Hematopoietic multipotent progenitor cell treated with erythropoietin and hydrocortisone succinate and interleukin-3 and kit ligand, for 17 days (in vitro differentiated cells): ENCODE measurements at places on chromosomes 4 and X.

- DNase-seq = no peak
Observed at GRCh38 chr4:89303814-89304388, 3.7 kb downstream of the GPRIN3 start.

DNA sequence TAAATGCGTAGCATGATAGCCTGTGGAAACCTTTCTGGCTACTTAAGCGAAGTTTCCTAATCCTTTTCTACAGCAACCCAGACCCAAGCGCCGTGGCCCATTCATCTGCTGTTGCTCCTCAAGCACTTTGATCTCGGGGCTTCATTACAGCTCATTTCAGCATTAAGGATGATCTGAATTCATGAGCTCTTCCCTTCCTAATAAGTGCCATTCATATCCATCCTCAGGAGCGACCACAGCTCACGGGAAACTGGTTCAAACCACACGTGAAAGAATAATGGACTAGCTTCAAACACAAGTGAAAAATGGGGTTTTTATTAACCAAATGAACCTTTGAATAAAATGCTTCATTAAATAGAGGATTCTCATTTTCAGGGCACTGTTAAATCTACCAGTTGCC is 202.6 kb upstream of the LEF1 start:
- DNase-seq = no peak

- peak; percentile 87 for DNase-seq
Observed at GRCh38 chr4:184747034-184747830, 13.3 kb upstream of the CENPU start.

- DNase-seq = no peak
Observed at GRCh38 chr4:141133999-141134995, 1.0 kb upstream of the RNF150 start.

DNA sequence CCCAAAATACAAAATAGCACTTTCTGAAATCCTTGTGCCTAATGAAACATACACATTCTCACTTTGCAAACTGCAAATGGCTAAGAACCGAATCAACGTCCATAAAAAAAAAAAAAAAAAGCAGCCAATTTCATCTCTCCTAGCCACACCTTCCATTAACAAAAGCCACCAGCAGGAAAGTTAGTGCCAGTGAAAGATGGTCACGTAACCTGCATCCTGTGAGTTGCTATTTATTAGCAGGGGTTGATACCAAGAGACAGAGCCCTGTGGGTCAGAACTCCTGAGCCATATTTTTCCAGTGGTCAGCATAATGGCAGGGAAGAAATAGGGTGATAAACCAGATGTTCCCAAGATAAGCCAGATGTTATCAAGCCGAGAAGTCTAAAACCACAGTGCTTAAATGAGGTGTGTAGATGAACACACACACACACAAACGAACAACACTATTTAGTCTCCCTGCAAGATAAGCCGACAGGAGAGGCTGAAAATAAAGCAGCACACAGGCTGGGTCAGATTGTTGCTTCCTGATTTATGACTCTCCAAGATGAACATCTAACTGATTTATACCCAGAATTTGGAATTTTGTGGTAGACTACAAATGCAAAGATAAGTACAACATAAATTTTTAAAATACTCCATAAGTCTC is 11.5 kb downstream of the PPARGC1A start:
- DNase-seq = no peak

- DNase-seq = no peak
Observed at GRCh38 chrX:38052096-38052495, 45.7 kb downstream of the SYTL5 start.

- DNase-seq = no peak
Observed at GRCh38 chrX:9336456-9336855, 128.4 kb upstream of the TBL1X start.

DNA sequence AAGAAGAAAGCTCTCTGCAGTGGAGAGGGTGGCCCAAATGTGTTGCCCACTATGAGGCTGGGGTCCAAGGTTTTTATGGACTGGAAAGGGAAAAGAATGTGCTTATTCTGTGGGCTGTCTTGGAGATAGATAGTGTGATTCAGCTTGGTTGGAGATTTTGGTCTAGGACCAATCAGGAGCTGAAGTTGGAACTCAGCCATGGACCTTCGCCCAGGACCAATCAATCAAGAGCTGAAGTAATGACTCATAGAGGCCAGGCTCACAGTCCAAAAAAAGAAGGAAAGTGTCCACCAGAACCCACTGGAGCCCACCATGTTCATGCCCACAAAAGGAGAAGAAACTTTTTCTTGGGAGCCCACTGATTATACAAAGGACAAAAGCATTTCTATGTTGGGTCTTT is 369.5 kb downstream of the UBE2NL start:
- no peak for DNase-seq

DNA sequence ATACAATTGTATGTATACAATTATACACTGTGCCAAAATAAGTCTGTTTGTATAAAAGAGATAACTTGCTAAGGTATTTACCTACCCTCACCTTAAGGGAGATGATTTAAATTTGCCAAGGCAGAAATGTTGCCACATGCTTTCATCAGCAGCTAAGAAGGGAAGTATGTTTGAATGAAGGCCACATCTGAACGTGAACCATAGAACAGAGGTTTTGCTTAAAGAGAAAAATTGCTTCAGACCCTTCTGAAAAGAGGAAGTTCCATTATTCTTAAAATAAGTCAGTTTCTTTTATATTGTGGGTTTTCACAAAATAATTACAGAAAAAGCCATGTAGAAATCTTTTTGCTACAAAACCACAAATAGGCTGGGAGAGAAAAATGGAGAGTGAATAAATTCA is 621.5 kb upstream of the HTR2C start:
- no peak for DNase-seq

DNA sequence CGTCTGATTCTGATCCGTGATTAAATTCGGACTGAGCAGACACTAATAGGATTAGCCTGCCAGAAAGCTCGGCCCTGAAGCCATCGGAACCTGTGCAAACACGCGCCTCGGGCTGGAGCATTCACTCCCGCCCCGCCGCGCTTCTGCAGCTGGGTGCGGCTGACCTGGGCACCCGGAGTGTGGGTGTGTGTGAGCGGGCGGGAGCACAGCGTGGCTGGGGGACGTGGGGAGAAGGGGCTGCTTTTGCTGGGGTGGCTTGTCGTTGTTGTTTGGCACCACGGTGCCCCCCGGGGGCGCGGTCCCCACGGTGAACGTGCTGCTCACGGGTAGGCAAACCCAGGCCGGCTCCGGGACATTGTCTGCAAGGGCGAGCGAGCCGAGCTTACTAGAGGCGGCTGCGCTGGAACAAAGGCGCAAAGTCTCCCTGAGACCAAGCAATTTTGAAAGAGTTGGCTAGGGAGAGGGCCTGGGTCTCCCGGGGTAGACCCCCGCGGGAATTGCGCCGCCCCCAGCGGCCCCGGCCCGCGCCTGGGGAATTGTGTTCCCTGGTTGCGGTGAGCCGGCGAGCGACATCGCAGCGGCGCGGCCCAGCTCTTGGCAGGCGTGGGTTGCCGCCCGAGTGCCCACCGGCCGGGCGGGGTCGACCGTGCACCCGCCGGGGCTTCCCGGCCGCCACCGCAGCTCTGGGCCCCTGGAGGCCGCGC is 1.4 kb downstream of the MAMLD1 start:
- DNase-seq = peak; percentile 7

DNA sequence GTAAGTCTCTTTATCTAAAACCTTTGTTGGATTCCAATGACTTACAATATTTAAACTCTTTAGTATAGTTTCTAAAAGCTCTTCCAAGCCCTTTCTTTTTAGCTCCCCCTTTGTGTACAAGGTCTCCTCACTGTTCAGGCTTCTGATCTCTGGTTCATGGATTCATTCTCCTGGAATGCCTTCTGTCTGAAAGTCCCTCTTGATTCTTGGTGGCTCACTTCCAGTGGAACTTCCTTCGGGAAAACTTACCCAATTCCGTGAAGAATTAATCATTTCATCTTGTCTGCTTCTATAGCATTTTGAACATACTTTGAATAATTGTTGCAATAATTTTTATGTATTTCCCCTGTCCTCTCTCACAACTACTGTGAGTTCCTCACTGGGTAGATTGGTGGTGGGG is 3.6 kb downstream of the ARHGAP24 start:
- no peak for DNase-seq

- DNase-seq = no peak
Observed at GRCh38 chr4:1459081-1459721, 53.0 kb upstream of the NKX1-1 start.

DNA sequence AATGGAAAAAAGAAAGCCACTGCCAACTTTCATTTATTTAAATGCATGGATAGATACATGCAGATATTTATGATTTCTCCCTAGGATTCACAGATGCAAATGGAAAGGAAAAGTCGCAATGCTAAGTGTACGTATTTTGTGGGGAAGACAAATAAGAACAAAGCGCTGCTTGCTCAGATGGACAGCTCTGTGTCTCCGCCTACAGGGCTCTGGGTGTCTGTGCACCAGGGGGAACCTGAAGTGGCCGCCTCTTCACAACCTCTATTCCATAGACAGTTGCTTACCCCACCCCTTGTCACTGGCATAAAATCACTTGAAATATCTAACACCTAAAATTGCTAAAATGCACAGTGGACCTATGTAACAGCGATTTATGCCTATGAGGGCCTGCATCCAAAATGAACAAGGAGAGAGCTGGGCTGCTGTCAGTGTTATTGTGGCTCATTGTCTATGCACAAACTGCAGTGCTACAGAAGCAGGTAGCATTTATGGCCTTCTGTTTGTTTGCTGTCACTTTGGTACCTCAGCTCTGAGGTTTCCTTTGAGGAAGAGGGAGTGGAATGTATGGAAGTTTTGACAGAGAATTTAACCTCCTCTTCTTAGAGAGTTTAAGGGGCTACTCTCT is 58.6 kb upstream of the PAGE1 start:
- peak; percentile 4 for DNase-seq

- no peak for DNase-seq
Observed at GRCh38 chr4:85600501-85600900, 125.6 kb downstream of the ARHGAP24 start.

DNA sequence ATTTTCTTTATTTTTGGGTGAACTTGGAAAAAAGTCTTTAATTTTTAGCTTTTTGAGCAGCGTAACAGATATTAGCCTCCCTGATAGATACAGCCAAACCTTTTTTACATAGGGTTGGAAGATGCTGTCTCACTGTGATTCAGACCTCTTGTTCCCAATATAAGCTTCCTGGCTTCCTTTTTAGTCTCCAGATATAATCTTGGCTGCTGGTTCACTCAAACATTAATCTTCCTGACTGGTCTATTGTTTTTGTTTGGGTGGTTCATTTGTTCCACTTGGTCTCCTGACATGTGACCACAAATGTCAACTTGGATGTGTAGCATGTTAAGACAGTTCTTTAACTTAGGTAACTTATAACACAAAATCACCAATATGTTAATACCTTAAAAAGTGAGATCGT is 23.0 kb downstream of the RPA4 start:
- DNase-seq = no peak

DNA sequence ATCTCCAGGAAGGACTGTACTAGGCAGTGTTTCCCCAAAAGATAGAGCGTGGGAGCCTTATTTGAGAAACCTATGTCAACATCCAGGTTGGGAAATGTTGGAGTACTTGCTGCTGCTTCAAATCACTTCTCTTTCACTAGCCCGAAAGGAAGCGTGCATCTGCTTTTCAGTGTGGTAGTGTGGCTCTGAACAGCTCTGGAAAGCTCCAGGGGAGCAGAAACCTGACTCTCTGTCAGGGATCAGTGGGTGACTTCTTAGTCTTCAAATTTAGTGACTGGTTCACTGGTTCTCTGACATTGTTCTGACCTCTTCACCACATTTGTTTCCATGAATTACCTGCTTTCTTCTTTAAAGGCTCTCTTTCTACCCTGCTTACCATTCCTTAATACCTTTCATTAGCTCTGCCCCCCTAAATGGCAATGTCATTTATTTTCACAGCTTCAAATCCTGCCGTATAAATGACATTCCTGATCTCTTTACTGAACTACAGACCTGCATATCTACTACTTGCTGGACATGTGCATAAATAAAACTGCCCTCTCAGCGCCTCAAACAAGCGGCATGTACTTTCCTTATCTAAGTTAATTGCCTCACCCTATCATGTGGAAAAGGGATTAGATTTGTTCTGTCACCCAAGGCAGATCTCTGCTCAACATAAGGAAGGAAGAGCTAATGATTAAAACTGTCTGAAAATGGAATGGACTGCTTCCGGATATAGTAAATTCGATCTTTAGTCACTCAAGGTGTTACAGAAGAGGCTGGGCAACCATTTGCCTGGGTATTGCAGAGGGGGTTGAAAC is 37.0 kb downstream of the DLG3 start:
- DNase-seq = no peak

DNA sequence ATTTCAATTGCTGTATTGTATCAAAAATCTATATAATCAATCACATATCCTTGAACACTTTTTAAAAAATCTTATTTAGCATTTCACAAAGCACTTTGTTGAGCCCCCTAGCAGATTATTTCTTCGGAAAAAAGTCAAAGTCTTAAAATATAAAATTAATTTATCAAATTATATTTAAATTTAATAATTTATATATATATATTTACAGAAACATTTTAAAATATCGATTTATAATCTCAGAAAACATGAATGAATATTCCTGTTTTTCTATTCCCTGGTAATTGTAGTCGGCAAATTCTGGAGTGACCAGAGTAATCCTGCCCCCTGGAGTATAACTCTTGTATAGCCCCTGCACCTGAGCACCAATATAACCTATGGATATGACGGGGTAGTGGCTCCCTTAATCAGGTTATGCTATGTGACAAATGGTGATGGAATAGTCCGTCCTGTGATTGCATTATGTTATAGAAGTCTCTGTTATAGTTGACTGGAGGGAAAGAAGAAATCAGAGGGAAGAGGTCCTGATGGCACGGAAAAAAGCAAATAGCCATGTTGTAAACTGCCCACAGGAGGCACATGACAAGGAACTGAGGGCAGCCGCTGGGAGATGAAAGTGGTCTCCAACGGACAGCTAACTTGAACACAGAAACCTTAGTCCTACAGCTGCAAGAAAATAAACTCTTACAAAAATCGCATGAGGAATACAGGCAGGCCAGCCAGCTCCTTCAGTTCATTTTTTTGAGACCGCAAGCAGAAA is 1092.3 kb downstream of the ARAP2 start:
- no peak for DNase-seq
